Head of caudate nucleus (tissue), 42 donors: ENCODE measurements at places on chromosomes 3 and 15.
A peak's percentile ranks its signal among the peaks of the same experiment; 100 is the strongest.

DNA sequence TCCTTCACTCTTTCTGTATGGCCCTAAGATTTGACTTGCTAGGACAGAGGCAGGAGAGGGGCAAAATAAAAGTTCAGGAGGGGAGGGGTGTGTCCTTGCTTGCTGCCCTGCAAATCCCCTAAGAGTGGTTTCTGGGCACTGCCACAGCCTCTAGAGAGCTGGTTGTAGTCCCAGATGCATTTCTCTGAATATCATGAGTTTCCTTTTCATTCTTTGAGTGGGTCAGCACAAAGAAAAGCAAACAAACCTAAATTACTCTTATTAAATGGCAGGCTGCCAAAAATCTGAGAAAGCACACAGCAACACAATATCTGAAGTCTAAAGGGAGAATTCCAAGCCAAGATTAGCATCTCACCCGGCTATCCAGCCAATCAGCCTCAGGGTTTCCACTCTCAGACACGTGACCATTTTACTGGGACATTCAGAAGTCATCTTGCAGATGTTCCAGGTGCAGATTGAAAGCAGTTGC, 919.3 kb downstream of the TUSC7 start:
- no peak for DNase-seq

DNA sequence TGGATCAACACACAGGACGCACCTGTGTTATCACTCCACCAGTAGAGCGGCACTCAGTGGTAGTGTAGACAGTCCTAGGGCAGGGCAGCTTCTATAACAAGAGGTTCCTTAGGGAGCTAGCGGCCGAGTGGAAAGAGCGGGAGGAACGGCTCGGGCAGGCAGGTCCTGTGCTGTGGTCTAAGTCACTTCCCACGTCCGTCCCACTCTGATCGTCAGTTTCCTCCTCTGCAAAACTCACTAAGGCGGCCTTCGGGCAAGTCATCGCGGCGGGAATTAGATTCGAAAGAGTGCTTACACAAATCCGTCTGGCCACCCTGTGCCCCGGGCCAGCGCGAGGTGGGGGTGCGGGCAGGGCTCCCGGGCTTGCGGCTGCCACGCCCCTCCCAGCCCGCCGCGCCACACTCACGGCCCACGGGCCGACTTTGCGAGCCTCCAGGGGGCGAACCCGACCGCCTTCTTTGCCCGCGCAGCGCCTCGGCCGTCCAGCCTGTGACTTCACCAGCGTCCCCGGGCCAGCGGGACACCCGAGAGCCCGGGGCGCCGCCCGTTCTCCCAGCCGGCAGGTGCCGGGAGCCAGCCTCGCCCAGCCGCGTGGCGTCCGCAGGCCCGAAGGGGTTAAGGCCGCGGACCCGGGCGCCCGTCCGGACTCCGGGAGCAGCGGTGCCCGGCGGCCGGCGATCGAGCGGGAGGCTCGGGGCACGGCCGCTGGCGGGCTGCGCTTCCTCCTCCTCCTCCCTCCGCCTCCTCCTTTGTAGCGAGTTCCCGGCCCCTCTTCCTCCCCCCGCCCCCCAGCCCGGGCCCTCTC, 416 bp upstream of the CORO2B start:
- peak; percentile 83 for DNase-seq

- DNase-seq = no peak
Measured at GRCh38 chr3:27971600-27971999, 249.5 kb upstream of the EOMES start.

- peak; percentile 92 for DNase-seq
Measured at GRCh38 chr3:44712455-44713075, at the start of gene ZNF502. Gene ZNF502 (plus strand): TSS chr3:44712660. CDS start chr3:44720262, 7,602 bp downstream.

- DNase-seq = no peak
Measured at GRCh38 chr15:91116113-91117067, 16.3 kb downstream of the SV2B start.

DNA sequence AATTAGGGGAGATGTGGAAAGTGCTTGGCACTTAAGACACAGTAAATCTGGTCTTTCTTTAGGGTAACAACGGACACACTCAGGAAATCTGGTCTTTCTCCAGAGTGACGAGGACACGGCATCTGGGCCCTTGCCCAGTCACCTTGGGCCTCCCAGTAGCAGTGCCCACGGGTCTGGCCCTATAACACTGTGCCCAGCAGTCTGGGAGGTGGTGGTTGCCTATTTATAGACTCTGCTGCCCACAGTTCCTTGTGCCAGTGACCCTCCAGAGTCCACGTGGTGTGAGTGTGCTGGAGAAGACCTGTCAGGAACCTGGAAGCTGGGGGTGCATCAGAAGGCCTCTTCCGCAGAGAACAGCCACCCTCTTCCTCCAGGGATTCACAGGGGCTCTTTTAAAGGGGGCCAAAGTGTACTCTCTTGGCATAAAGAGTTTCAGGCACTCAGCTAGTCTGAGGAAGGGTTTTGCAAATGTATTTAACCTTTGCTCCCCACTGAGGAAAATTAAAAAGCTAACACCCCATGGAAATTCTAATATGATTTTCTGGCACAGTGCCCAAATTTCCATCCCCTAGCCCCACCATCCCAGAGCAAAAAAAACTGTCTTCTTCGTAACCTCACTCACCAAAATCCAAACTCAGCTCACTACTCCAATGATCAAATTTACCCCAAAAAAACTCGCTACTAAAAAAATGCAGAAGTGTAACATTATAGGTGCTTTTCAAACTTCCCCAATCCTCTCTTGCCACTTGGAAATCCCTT, 15.4 kb downstream of the WNT5A start:
- no peak for DNase-seq

DNA sequence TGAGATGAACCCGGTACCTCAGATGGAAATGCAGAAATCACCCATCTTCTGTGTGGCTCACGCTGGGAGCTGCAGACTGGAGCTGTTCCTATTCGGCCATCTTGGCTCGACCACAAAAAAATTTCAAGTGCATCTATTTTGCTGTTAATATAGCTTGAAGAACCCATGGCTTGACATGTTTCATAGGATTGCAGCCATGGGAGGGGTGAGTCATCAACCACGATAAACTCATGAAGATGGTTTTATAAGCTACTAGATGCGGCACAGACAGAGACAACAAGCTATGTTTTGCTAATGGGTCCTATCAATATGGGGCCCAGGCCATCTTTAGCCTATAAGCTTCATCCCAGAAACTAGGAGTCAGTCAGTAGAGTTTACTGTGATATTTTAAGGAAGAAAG, 100.4 kb upstream of the PHLDB2 start:
- DNase-seq = no peak

GRCh38 chr3:26984416-26985390, 362.1 kb downstream of the LRRC3B start:
- DNase-seq = no peak

DNA sequence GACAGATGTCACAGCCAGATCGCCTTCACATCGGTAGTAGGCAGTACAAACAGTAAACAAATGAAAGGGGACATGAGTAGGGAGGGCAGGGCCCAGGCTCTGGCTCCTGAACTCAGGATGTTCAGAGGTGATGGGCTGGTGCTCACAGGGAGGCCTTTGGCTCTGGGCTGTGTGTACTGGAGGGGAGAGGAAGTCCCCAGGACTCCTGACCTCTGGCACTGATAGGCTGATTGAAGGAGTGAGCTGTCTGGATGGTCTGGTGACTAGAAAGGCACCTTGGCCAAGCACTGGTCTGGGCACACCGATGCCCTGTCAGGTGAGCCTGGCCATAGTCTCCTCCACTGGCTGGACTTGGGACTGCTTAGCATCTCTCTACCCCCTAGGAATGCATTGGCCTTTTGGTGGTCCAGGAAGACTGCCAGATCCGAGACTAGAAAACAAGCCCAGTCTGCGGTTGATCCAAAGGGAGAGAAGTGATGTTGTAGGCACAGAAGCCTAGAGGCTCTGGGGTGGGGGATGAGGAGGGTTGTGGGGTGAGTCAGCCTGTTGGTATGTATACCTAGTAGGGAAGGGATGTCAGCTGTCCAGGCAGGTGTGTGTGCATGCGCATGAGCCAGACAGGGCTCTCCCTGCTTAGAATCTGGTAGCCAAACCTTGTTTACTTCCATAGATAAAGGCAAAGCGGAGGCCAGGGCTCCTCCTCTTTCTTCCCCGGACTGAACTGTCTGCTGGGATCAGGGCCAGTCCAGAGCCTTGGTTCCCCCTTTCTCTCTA, 1.9 kb downstream of the SPINT1 start:
- DNase-seq = no peak

GRCh38 chr3:175432376-175433025, 573.4 kb downstream of the NAALADL2 start:
- DNase-seq = no peak

GRCh38 chr3:24437326-24437725, 57.3 kb downstream of the THRB start:
- DNase-seq = no peak

GRCh38 chr15:28989239-28989830, 103.6 kb downstream of the APBA2 start:
- peak; percentile 81 for DNase-seq

GRCh38 chr3:177610686-177611633, 413.7 kb upstream of the TBL1XR1 start:
- DNase-seq = no peak

DNA sequence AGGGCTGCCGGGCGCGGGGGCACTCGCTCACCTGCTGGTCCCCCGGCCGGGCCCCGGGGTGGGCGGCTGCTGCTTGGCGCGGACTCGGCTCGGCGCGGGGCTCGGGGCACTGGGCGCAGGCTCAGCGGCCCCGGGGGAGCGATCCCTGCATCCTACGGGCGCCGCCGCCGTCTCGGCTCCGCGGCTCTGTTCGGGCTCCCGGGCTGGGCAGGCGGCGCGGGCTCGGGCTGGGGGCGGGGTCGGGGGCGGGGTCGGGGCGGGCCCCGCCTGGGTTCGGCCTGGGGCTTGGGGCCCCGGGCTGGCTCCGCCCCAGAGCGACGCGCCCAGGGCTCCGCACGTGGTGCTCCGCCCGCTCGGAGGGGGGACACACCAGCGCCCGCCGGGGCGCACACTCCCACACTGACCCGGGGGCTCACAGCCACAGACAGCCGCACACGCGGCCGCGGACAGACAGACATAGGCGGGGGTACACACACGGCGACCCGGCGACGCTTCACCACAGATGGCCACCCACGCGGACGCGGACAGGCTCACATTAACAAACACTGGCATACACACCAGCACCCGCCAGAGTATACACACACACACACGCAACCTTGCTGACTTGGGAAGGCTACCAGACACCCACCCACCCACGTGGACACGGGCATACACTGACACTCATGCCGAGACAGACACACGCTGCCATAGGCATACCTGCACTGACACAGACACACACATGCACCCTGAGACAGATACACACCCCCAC, at the start of gene SCN5A:
SCN5A (minus strand) TSS at position 188 of the 748 bp plus-strand sequence. CDS start 16,380 bp downstream, outside the sequence.
- peak; percentile 54 for DNase-seq

DNA sequence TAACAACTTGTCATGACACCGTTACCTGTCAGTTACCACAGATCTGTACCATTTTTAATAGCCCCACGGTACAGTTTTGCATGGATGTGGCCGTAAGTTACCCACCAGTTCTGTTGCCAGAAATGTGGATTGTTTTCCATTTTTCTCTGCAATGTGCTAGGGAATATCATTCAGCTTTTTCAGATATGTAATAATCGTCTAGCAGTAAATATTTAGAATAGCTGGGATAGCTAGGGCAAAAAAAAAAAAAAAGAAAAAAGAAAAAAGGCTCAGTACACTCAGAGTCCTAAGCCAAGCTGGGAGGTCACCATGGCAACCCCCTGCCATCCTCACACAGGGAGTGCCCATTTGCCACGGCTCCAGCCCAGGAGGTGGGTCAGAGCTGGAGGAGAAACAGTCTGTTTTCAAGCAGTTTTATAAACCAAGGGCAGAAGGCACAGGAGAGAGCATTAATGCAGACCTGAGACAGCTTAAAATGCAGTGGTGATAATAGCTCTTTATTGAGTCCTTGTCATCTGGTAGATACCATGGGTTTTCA, 25.2 kb downstream of the PAQR5 start:
- no peak for DNase-seq

DNA sequence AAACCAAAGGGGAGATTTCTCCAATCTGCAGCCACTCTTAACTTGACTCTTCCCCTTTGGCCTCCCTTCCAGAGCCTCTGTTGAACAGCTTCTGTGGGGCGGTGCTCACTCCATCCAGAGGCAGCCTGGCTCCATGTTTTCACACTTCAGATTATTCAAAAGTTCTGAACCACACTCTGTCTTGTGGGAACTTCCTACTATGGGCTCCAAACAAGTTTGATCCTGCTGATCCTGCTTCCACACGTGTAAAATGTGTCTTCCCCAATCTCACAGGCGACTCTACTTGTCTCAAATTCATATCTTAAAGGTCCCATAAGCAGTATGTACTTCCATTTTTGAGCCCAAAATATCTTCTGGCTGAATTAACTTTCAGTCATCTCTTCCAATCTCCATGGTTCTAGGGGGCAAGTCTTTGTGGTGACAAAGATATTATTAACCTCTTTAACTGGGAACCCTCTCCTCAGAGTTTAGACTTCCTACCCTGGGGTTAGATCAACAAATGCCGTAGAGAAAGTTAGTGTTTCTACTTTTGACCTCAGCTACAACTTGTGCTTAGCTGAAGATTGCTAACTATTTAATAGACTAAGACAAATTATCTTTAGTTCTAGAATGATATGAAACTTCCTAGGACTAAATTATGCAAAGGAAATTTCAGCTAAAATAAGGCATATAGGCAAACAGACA, 176.3 kb upstream of the BCL6 start:
- no peak for DNase-seq

DNA sequence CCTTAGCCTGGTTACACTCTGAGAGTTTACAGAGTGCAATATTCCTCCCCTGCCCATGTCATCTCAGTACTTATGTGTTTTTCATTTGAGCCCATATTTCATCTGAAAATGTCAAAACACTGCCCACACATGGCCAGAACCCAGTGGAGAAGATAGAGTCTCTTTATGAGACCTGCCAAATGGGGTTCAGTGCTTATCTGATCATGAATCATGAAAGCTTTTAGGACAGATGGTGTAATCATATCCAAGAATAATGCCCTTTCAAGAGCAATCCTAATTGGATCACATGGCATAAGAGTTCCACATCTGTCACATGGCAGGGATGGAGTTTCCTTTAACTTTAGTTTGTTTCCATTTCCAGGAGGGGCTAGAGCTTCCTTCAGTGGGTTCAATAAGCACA, 77.2 kb upstream of the AGBL1 start:
- no peak for DNase-seq

- no peak for DNase-seq
Measured at GRCh38 chr3:144289057-144289456, 317.4 kb downstream of the DIPK2A start.

DNA sequence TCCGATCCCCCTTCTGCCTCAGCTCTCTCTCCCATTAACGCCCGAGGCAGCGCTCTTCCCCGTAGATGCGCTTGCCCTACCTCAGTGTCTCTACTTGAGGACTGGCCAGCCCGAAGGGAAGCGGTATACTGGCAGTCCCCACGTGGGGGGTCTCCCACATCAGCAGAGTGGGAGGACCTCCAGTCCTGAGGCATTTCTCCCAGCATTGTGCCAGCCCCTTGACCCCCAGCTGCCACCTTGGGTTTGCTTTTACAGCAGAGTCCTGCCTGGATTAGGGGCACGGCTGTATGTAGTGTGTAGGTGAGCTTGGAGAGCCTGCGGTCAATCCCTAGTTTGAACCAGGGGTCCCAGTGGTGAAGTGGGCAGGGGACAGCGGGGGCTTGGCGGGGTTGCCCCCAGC, 767 bp downstream of the SEMA3F start:
- no peak for DNase-seq

DNA sequence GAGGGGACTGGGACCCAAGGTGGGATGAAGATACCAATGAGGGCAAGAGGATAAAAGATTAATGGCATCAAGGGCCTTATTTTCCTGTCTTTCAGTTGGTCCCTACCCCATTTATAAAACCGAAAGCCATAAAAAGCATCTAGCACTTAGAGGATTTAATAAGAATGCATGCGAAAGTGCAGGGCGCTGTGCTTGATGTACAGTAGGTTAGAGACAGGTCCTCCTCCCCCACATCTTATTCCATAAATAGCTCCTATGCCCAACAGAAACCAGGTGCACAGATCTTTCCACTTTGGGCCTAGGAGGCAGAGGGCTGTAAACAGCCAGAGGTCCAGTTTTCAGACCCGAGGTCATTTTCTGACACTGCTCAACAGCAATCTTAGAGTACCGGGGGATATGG, 1.2 kb downstream of the LPCAT4 start:
- DNase-seq = no peak
